Aorta (tissue), 5 donors: ENCODE measurements at places on chromosomes 2 and 18. TPM values are rescaled to one million over a fixed set of nuclear protein-coding genes. Genes with fewer than 3 reads are reported as not detected.

ANKRD29 gene
- total RNA-seq, result 28.6 TPM

IL1A gene
- total RNA-seq, result not detected

MYO5B gene
- 1.2 TPM for total RNA-seq

LTBP1 gene
- 573 TPM for total RNA-seq

RGPD4 gene
- total RNA-seq, result 0.33 TPM

KCNF1 gene
- total RNA-seq, result not detected

TMEM198 gene
- 1.7 TPM for total RNA-seq

RHBDD1 gene
- total RNA-seq, result 35.6 TPM

ADAM23 gene
- 4.2 TPM for total RNA-seq

SERPINB12 gene
- not detected for total RNA-seq

LRRTM1 gene
- total RNA-seq, result 0.19 TPM

SAG gene
- not detected for total RNA-seq

ALLC gene
- not detected for total RNA-seq

ALPI gene
- total RNA-seq, result not detected

- no peak for DNase-seq
Observed at GRCh38 chr18:33878213-33878612, 300.2 kb downstream of the ASXL3 start.

GRCh38 chr18:35376393-35376741, 770 bp downstream of the ZNF396 start:
- peak; percentile 68 for DNase-seq

- no peak for DNase-seq
Observed at GRCh38 chr18:57299931-57300330, 52.4 kb upstream of the ST8SIA3 start.

- no peak for DNase-seq
Observed at GRCh38 chr2:1625281-1626001, 118.9 kb downstream of the PXDN start.

GRCh38 chr2:10019602-10020400, 23.5 kb upstream of the KLF11 start:
- peak; percentile 69 for DNase-seq

DNA sequence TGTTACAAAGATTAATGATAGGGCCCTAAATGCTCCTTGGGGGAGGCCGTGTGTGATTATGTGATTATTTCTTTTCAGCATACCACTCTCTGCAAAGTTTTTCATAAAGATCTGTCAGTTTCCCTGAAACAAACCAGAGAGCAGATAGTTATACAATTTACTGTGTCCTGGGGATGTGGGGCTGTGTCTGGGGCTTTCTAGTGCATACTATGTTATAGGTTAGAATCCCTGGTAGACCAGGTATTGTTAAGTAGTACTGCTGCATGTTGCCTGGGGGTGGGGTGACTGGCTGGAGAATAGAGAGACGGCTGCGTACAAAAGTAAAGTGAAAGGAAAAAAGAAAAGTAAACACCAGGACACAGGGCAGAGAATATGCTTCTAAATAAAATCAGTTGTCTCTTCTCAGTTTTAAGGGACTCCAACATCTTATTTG, 3.3 kb upstream of the CCBE1 start:
- no peak for DNase-seq

GRCh38 chr2:18077704-18078103, 199.2 kb downstream of the KCNS3 start:
- DNase-seq, result no peak

DNA sequence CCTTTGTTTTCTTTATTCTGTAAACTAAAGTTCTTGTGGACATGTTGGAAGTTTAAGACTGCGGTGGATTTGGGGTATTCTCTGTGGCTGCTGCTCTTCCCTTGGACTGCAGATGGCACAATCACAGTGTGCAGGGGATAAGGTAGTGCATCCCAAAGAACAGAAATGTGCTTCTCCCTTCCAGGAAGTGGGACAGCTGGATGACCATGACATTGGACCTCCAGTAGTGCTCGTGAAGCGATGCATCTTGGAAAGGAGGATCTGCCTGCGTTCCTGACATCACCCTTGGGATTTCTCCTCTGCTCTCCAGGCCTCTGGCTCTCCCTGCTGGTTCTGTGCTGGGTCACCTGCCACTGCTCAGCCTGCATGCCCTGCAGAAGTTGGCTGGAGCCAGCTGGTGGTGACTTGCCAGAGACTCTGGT, 109.9 kb downstream of the SLC4A3 start:
- no peak for DNase-seq

DNA sequence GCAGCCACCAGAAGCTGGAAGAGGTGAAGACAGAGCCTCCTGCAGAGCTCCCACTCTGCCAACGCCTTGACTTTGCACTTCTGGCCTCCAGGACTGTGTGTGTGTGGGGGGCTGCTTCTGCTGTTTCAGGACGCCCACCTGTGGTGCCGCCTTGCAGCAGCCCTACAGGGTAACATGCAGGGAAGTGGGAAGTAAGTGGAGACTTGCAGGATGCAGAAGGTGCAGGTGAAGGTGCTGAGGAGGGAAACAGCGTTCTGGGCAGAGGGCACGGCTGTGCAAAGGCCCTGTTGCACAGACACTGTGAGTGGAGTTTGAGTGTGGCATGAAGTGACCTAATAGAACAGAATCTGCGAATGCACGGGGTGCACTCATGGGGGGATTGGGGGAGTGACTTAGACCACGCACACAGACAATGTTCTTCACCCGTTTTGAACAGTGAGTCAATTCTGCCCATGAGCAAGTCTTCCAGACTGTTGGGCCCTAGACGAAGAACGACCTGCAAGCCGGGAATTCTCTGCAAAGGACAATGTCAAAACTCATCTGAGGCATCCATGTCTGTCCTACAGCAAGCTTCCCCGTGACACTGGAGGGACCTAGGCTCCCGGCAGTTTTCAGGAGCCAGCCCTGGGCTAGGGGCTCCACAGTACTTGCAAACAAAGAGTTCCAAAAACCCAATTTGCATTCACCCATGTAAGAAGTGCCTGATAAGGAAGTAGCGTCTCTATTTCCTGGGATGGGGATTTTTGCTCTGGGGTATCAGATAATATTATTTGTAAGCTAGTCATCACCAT, 19.0 kb downstream of the MBP start:
- DNase-seq, result no peak

GRCh38 chr2:156437272-156437930, 1.2 kb downstream of the GPD2 start:
- no peak for DNase-seq

GRCh38 chr2:33503002-33503401, 26.6 kb downstream of the RASGRP3 start:
- no peak for DNase-seq

- DNase-seq, result no peak
Observed at GRCh38 chr2:161044095-161044865, 115.9 kb upstream of the TANK start.

DNA sequence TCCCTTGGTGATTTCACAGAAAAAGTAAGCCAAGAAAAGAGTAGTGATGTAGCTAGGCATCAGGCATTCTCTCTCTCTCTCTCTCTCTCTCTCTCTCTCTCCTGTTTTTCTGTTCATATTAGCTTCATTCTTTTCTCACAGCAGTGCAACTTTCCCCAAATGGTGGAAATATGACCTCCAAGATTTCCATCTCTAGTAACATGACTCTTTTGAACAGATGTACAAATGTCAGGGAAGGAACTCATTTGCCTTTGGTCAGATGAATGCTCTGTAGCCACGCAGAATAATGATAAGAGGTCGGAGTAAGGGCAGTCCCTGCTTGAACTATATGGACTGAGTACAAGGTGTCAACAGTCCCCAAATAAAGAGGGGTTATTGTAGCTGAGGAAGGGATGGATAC, 316.2 kb downstream of the GALNT13 start:
- DNase-seq, result no peak

- no peak for DNase-seq
Observed at GRCh38 chr2:151707857-151708256, 26.4 kb downstream of the NEB start.

- no peak for DNase-seq
Observed at GRCh38 chr2:112776113-112776512, 8.2 kb downstream of the IL1A start.

DNA sequence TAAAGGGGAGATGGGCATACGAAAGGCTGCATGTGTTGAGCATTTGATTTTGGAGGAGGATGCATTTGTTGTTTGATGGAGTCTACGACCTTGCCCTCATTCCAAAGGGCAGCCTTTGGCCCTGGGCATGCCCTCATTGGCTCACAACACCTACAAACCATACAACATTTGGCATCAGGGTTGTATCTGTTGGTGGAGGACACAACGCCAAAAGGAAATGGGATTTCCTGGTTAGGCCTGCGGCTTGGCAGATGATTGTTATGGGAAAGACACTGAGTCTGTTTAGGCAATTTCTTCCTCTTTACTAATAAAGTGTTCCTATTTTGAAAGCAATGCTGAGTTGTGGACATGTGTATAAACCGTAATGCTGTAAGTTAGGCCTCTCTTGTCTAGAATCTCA, 246.9 kb downstream of the LDLRAD4 start:
- DNase-seq, result peak; percentile 39

DNA sequence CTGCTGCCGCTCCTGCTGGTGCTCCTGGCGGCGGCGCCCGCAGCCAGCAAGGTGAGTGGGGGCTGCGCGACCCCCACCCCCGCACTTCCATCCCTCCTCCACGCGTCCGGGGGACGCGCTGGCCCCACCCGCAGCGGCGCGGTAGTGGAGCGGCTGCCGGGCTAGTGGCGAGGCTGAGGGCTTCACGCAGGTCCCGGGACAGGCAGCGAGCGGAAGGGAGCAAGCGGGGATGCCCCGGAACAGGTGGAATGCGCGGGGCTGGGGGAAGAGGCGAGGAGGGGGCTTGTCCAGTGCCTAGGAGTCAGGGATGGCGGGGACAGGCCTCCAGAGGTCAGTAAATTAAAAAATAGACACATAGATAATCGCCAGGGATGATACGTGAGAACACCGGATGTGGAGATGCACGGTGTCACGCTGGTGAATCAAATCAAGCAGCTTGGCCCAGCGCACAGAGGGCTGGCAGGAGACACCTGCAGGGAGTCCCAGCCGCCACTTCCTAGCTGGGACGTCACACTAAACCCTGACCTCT, 403 bp downstream of the COL4A3 start:
- no peak for DNase-seq

GRCh38 chr18:49617329-49617695, 55.5 kb downstream of the LIPG start:
- no peak for DNase-seq

GRCh38 chr18:79904357-79905147, 46.9 kb downstream of the SLC66A2 start:
- peak; percentile 44 for DNase-seq

GRCh38 chr2:208671284-208671683, 264.7 kb downstream of the PTH2R start:
- no peak for DNase-seq

DNA sequence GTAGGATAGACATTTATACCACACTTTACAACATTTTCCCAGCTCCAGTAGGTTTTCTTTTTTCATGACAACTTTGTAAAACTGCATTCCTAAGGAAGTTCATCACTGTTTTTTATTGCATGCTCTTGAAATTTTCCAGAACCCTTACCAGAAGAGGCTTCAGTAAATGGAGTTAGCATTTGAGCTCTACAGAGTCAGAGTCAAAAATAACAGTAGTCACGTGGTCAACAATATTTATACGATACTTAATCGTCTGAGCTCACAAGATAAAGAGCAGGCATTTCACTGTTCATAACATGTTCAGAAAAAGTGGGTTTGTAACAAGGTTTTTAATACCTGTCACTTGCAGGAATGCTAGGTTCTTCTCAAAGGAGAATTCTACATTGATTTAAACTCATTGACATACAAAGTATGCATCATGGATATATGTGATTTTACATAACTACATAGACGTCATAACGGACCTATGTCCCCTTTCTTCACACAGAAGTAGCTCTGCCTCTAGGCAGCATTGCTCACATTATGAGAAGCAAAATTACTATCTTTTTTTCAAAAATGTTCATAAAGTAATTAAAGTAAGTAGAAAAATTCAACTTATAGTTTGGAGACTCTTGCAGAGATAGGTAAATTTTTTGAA, 187.0 kb upstream of the COL3A1 start:
- DNase-seq, result no peak

GRCh38 chr18:41993151-41993550, 38.1 kb downstream of the PIK3C3 start:
- no peak for DNase-seq

DNA sequence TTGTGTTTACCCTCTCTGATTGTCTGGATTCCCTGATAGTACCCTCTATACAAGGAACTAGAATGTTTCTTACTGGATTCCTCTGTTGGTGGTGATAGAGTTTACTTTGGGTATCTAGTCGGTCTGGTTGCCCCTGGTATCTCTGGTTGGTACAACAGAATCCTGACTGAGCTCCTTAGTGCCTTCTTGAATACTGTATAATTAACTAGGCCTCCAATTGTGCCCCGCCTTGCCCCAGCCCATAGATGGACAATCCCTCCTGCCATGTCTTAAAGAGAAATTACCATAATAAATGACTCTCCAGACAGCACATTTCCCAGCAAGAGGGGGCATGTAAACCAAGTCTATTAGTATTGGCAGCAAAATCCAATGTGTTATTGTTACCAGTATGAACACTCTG, 2.3 kb downstream of the SCN1A start:
- no peak for DNase-seq

DNA sequence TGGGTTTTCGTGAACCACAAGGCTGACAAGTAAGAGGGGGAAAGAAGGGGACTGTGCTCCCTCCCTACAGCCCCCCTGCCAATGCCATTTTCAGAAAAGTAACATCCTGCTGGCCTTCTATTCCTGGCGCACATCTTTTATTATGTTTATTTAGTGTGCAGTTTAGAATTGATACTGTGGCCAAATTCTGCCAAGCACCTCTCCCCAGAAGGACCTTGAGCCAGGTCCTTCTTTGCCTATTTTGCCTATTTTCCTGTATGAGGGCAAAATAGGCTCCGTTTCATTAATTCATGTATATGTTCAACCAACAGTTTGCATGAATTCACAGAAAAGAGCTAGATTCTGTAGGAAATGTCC, 136.0 kb downstream of the MYO3B start:
- DNase-seq, result no peak

GRCh38 chr2:101149241-101150192, 1.7 kb downstream of the TBC1D8 start:
- DNase-seq, result no peak

DNA sequence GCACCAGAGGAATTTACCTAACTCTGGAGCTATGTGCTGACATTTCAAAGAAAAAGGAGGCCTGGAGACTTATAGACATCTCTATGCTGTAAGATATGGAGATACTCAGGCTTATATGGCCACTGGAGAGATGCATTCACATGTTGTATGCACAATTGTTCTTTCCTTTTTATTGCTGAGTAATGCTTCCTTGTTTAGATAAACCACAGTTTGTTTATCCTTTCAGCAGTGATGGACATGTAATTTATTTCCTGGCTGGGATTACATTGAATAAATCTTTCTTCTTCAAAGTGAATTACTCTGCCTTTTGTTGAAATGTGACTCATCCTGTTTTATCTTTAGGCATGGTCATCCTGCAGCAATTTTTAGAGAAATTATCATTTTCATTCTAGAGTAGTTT, 716.7 kb upstream of the GCFC2 start:
- no peak for DNase-seq
